Activated CD4-positive, alpha-beta T cell treated with anti-CD3 and anti-CD28 coated beads for 24 hours (primary cell): ENCODE measurements at places on chromosomes 7 and 10.

- no peak for DNase-seq
Measured at GRCh38 chr7:31071645-31072029, 19.5 kb downstream of the ADCYAP1R1 start.

DNA sequence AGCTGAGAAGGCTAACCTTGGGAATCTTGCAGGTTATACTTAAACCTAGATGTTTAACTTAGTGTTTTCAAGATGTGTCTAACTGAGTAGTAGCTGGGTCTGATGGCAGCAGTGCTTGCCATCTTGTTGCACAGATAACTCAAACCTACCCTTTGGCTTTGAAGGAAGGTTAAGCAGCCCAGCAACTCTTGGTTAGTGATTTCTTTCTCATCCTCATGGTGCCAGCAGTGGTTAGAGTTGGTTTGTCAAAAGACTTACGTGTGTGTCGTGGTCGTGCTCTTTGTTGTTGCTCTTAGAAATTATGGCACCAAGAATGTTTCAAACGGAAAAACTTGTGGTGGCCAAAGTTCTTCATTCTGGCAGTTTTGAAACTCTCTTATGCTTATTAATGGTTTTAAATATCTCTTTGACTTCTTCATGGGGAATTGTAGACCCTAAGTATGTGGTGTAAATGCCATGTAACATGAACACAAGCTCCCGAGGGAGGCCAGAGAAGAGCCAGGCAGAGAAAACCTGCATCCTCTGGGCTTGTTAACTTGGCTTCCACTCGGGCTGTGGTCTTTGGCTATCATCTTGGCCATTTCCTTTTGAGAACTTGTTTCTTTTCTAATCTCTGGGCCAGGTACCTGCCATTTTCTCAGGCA is 61.0 kb downstream of the KLHDC10 start:
- no peak for DNase-seq

DNA sequence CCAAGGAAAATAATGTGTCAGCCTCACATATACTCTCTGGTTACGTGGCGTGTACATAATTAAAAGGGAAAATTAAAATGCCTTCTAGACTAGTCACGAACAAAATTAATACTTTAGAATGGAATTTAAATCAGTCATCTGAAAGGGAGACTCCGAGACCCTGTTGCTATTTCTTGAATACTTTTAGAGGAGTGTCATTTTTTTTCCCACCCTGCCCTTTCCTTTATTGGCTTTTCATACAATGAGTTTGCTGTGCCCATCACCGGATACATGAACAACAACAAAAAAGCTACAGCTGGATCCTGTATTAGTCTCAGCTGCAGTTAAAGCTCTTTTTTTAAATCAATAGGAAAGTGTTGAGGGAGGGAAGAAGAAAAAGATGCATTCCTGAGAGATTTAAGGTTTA is 20.1 kb downstream of the CYTH3 start:
- DNase-seq: no peak

GRCh38 chr10:78996792-78997129 is 72.0 kb upstream of the ZMIZ1 start:
- DNase-seq: no peak

GRCh38 chr7:101699399-101699798 is 70.3 kb upstream of the MYL10 start:
- no peak for DNase-seq

DNA sequence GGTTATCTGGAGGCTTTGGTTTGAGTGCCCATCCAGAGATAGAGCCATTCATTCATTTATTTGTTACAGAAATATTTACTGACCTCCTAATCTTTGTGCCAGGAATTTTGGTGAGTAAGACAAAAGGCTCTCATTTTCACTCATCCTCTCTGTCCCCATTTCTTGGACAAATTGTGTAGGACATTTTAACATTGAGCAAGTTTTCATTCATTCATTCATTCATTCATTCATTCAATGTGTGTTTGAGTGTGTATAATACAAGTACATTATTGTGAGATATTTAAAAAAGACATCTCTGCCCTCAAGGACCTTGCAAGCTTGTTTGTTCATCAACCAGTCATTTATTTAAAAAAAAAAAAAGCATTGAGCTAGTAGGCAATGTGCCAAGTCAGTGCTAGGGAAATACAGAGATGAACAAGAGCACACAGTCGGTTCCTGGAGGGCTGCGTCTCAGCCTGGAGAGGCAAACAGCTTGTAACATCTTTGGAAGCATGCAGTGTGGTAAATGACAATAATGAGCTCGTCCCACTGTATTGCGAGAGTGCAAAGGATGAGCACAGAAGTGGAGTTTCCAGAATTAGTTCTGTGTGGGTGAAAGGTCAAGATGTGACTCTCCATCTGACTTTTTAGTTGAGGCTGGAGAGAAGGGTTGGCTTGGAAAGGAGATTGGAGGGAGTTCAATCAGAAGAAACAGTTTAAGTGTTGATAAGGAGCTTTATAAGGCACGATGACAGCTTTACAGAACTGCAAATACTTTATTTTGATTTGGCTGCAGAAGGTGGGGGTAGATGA is 50.5 kb upstream of the HBP1 start:
- no peak for DNase-seq

- DNase-seq: no peak
Measured at GRCh38 chr10:91682912-91683311, 50.0 kb upstream of the PPP1R3C start.

- no peak for DNase-seq
Measured at GRCh38 chr7:33880787-33881186, 24.6 kb upstream of the BMPER start.

DNA sequence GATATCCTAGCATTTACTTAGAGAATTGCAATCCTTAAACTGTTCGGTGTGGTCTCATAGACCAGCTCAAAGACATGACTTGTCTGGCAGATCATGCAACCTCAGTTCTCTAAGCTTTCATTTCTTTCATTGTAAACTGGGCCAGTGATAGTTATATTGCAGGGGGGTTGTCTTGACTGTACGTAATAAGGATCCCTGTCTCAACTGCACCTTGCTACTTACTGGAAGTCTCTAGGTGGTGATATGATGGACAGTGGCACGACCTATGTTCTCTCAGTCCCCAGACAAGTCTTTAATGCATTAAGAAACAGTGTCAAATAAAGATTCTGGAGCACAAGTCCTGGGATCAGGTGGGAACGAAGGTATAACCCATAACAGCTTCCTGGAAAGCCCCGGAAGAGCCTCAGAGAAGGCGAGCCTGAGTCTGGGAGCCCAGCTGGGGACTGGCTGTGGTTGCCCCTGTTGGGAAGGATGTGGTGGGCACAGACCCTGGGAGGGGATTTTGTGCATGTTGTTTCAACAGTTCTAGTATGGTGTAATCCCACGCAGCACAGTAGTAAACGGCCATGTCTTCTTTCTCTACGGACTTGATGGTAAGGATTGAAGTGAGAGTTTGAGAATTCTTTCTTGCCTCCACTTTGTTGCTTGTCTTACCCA is 26.0 kb upstream of the TARP start:
- no peak for DNase-seq

DNA sequence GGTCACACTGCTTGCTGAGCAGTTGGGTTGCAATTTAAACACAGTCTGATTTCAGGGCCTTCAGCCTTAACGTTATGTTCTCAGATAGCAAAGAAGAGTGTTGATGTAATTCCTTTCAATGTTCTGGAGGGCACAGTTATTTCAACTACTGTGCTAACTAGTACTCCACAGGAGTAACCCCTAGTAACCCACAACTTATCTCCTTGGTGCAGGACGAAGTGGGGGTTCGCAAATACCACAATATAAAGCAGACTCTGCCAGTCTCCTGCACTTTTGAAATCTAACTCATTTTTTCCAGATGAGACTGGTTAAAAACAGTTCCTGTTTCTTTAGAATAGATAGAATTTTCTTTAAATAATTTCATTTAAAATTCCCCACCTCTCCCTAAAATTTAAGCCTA is 47.1 kb upstream of the NCAPG2 start:
- DNase-seq: no peak

DNA sequence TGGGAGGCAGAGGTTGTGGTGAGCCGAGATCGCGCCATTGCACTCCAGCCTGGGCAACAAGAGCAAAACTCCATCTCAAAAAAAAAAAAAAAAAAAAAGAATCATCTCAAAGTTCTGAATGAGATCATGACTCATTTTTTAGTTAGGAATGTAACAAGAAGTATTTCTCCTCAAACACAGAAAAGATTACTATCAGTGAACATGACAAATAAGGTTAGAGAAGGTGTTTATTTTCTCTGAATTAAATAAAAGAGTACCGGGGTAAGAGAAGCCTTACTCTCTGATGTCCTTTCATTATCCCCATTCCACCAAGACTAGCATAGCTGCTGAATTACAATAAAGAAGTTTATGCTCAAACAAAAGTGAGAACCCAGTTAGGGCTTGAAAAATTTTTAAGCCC is 50.1 kb downstream of the IPMK start:
- DNase-seq: no peak

DNA sequence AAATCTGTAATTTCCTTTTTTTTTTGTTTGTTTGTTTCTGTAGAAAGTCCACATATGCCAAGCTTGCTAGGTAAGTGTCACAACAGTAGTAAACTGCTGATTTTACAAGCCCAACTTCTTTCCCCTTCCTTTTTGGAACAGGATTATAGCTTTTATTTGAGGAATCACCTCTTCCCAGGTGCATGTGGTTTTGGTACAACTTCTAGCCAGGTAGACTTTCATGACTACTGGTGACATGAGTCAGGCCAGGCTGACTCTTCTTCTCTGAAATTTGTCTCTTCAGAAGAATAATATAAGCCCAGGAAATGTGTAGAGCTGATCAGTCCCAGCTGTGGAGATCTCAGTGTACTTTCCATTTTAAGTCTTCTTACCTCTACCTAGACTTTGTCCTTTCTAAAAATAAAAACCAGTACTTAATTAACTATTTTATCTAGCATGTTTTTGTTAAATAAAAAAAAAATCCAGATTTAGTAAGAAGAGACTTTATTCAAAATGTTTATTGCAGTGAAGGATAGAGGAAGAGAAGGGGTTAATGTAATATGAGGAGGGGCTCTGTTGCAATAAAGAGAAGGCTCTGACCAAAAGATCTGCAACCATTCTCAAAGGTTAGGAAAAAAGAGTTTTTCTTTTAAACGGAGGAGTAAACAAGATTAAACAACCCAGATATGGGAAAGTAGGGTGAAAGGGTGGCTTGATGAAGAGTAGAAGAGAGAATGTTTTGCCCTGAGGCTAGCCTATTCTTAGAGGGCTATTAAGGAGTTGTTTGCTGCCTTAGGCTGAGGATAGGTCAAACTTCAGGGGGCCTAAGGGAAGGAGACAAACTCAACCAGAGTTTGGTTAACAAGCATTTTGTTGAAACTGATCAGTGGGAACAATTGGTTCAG is 664.2 kb downstream of the SORCS1 start:
- DNase-seq: no peak

GRCh38 chr10:96272316-96273280 is 1.2 kb upstream of the BLNK start:
- DNase-seq: no peak

GRCh38 chr7:129240119-129240820 is 15.4 kb downstream of the AHCYL2 start:
- DNase-seq: no peak

DNA sequence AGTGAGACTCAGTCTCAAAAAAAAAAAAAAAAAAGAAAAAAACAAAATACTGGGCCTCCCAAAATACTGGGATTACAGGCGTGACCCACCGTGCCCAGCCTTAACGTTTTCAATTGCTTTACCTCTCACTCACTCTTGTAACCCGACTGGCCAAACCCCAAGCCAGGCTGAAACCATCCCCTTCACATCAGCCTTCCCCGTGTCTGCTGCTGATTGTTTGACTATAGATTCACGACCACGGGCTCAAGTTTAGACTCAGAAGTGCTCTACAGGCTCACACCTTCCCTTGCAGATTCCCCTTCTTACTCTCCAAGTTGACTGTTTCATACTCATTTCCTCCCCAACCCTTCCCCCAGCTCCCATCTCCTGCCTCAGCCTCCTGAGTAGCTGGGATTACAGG is 22.3 kb downstream of the TYW1 start:
- no peak for DNase-seq

DNA sequence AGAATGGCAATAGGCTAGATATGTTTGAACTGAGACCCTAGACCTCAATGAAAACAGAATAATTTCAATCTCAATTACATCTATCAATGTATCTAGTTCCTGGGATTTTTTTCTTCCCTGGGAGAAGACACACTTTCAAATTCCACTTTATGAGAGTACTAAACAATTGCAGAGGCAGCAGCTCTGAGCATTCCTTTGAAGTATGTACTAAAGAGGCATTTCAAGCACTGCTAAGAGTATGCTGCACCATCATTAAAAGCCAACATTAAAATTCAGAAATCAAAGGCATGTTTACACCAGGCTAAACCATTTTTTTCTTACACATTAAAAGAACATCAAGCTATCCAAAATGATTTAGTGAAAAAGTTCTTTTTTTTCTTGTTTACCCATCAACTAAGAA is 297.9 kb upstream of the CACNA2D1 start:
- DNase-seq: no peak

DNA sequence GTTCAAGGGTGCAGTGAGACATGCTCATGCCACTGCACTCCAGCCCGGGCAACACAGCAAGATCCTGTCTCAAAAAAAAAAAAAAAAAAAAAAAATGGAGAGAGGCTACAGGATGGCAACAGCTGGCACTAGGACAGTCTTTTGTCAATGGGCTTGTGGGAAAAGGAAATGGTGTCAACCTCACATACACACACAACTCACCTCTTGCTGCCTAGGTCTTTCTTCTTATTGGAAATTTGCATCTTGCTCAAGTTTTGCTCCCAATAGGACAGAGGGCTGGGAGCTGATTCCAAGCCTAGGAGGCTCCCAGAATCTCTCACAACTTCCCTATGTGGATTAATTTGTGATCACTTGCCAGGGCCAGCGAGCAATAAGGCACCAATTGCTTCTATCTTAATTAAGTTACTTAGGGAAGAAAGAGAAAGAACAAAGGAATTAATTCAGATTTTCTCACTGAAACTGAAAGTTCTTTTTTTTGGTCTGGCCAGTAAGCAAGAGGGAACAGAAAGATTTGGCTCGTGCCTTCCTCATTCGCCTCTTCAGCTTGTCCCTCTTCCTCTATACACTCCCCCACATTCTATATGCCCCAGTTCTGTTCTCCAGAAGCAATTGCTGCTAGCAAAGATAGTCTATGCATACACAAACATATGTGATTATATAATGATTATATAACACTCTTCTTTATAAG is 33.8 kb downstream of the MAP3K8 start:
- DNase-seq: no peak
